ENCODE measurements at places on chromosomes 4 and X.

DNA sequence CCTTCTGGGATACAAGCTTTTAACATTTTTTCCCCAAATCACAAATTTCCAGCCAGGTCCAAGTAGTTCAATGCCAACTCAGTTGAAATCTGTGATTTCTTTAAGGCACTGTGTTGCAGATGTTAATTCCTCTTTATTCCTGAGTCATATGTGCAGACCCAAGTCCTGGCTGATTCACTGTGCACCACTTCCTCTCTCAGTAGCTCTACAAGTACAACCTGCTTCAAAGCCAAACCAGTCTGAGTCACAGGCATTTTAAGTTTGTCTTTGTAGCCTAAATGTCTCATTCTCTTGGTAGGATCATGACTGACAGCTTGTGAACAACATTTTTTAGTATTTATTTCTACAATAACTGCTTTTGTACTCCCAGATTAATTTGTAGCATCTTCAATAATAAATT is 165.6 kb upstream of the S100G start:
- no peak for DNase-seq

DNA sequence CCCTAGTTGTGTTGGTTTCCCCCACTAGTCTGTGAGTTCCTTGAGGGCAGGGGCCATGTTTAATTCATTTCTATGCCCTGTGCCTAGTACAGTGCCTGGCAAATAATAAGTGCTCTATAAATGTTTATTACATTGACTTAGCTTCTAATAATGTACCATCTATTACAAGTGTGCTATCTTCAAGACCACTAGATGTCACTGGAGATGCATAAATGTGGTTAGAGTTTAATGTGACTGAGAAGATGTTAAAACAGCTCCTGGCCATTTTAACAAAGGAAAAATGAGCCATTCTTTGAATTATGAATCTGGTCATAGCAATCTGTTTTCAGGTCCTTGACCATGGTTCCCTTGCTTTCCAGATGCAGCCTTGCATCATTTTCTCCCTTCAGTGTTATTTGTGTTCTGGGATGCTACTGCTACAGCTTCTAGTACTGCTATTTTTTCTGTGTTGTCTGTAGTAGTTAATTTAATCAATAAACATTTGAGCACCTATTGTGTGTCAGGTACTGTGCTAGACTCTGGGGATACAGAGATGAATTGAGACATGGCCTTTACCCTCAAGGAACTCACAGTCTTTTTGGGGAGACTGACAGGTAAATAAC is 43.2 kb downstream of the SLC9A6 start:
- peak; percentile 65 for DNase-seq

- no peak for DNase-seq
Observed at GRCh38 chrX:47199286-47199685, 5.7 kb downstream of the UBA1 start.

DNA sequence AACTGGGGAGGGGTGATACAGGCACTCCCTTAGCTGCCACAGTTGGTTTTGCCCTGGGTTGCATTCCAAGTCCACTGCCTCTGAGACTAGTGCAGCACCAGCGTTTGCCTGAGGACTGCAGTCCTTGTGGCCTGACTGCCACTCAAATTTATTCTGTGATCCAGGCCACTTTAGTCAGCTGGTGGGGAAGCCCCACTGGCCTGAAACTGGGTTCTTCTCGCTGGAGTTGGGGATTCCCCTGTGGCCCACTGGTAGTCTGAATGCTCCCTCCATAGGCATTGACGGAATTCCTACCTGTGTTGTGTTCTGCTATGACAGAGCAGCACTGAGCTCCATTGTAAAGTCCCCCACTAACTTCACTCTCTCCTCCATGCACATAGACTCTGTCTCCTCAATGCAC is 63.8 kb downstream of the PTPN13 start:
- no peak for DNase-seq

All from forelimb muscle (tissue), 1 donor.